ENCODE measurements at places on chromosomes 3 and 15.

DNA sequence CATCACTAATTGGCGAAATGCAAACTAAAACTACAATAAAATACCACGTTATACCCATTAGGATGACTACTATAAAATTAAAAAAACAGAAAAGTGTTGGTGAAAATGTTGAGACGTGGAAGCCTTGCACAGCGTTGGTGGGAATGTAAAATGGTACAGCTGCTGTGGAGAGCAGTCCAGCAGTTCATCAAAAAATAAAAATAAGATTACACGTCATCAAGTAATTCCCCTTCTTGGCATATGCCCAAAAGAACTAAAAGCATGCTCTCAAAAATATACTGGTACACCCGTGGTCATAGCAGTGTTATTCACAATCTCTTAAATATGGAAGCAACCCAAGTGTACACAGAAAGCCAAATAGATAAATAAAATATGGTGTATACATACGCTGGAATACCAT is 71.8 kb upstream of the NDN start:
- DNase-seq = no peak

DNA sequence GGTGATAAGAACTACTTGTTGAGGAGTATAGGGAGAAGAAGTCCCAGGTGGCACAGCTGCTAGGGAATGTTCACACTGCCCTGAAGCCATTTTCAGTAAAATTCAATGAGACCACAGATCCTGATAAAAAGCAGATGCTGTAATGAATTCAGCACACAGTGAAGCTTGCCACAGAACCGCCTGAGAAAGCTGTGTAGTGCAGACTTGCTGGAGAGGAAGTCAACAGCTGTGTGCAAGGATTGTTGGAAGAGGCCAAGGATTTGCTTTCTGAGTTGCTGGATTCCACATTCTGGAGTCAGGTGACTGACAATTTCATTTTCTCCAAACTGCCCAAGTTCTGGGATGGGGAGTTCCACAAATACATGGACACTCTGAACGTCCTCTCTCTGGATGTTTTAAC is 70.9 kb downstream of the ANP32A start:
- no peak for DNase-seq

DNA sequence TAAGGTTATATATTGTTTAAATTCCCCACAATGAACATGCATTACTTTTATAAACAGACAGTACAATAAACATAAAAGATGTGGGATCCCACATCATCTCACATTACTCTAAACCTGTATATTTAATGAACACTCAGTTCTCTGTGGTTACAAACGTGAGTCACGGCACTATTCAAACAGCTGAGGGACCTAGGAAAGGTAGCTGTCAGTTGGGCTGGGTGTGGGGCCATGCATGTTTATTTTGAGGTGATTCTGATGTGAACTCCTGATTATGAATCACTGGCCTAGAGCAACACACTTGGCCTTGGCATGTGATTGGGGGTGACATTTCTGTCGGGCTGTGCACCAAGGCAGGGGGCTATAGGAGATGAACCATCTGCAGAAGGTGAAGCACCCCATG is 147.6 kb upstream of the HACD2 start:
- DNase-seq = no peak

GRCh38 chr15:91870876-91871537 is 17.5 kb downstream of the SLCO3A1 start:
- no peak for DNase-seq

- DNase-seq = no peak
Observed at GRCh38 chr3:172814738-172815137, 64.2 kb downstream of the ECT2 start.

DNA sequence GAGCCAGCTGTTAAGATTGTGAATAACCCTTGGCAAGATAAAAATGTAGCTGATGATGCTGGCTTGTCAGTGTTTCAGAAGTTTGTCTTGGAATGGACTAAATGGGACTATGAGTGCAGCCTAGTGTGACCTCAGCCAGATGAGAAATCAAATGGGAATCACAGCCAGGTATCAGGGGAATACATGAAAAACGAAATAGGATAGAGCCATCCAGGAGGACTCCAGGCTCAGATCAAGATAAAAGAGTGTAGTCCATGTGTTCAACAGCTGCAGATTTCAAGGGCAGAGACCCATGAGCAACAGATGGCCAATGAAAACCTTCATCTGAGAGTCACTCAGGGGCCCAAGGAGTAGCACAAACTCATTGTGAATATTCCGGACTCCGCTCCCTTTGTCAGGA is 1080.9 kb upstream of the CADM2 start:
- DNase-seq = no peak

DNA sequence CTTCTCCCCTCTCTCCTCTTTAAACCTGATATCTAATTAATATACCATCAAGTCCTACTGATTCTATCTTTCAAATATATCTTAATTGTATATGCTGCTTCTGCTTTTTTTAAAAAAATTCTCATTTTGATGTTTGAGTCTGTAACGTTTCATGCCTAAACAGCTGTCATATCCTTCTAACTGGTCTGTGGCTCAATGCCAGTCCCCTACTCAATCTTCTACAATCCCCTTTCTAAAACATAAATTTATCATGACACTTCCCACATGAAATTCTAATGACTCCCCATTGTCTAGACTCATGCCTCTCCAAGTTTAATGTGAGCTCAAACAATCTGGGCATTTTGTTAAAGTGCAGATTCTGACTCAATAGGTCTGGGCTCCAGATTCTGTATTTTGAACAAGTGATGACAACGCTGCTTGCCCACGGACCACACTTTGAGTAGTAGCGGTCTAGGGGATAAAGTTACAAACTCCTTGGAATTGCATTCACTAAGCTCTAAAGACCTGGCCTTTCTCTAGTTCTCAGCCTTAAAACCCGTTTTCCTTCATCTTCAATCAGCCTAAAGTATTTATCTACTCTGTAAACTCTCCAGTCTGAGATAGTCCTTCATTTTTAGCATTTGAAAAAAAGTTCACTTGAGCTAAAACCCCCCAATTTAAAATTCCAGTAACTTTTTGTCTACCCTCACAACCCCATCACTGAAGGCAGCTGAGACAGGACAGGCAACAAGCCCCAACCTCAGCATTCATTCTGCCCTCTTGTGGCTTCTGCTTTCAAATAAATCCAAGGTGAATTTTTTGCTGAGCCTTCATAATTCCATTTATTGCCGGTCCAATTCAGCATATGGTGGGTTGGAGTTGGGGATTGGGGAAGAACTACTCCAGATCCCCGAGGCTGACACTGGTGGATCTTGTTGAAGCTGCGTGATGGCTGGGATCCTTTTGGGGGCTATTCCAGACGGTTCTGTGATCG is 88.1 kb upstream of the THRB start:
- DNase-seq = no peak

DNA sequence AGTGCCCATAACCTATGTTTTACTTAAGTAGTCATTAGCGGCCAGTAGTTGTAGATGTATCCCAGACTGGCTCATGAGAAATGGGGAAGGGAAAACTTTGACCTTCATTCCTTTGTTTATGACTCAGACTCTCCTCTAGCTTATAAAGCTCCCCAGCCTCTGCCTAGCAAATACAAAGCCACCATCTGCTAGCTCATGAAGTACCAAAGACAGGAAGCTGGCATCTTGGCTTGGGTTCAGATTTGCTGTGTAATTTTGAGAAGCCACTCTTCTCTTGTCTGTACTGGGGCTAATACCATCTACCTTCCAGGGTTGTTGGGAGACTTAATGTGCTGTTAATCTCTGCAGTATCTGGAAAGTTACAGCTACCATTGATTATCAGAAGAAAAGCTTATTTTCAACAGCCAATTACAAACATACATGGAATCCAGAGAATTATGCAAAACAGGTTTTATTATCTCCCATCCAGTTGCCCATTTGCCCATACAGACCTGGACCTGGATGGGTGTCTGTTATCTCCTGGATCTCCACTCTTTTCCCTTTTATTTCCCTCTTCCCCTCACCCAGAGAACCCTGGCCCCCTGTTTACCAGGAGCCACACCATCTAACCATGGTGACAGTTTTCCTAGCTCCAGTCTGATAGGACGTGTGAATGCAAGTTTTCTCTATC is 153.8 kb downstream of the SEMA6D start:
- DNase-seq = no peak

DNA sequence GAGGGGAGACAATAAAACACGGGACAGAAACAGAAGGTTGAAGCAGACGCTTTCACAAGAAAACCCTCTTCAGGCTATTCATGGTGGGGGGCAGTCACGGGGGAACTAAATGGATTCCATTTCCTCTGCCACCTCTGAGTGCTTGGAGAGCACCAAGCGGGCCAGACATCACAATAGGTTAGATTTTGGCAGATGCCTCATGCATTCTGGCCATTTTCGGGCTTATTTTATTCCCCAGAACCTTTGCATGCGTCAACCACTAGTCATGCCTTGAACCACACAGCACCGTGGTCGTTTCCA is 82.2 kb downstream of the RORA start:
- no peak for DNase-seq

- DNase-seq = no peak
Observed at GRCh38 chr15:73986055-73986775, 5.9 kb downstream of the STOML1 start.

DNA sequence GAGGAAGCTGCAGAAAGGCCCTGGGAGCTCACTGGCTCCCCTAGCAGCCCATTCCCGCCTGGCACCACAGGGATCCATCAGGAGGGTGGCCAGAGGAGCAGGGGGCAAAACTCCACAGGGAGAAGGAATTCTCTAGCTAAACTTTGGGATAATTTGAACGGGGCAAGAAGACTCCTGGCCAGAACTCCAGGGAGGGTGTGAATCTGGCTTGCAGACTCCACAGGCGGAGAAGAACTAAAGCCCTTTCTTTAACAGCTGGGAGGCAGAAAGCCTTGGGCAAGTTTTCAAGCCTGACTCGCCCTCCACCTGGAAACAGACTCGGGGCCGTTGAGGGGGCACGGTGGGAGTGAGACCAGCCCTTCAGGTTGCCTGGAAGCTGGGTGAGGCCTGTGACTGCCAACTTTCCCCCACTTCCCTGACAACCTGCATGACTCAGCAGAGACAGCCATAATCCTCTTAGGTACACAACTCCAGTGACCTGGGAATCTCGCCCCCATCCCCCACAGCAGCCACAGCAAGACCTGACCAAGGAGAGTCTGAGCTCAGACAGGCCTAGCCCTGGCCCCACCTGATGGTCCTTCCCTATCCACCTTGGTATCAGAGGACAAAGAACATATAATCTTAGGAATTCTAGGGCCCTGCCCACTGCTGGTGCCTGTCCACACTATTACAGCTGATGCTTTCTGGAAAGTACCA is 28.6 kb downstream of the SLC27A2 start:
- no peak for DNase-seq

DNA sequence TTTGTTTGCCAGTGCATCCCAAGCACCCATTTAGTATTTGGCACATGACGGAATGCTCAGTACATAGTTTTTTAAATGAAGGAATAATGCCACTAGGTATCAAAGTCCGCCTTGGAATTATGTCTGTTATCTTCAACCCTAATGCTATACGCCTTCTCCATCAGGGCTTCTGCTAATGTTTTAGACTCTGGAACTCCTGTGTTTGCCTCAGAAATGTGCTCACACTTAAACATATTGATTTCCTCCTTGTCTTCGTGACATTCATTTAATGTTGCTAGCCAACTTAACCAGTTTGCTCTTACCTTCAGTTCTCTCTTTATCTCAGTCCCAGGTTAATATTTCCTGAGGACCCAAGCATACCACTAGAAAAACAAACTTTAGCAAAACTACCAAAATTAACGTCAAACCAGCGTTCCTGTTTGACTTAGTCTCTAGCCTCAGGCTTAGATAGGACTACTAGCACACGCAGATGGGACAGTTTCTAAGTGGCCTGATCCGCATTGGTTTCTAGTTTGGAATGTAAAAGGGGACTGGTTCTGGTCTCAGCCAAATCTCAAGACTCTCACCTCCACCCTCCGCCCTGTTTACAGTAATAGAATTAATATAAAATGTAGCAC is 81.4 kb downstream of the IL1RAP start:
- DNase-seq = no peak

DNA sequence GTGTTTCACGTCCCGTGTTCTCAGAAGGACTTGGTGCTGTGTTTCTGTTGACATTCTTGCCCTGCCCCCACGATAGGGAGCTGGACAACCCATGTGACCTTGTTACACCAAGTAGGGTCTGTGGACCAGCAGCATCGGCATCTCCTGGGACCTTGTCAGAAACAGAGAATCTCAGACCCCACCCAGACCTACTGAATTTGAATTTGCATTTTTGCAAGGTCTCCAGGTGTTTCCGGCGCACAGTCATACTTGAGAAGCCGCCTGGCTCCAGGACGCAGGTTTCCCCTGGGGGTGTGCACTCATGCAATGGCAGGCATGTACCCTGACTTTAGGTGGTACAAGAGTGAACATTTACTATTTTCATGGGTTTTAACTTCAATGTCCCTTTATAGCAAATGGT is 117.9 kb downstream of the TLE3 start:
- no peak for DNase-seq

GRCh38 chr15:67967871-67968431 is 86.2 kb upstream of the PIAS1 start:
- peak; percentile 11 for DNase-seq

DNA sequence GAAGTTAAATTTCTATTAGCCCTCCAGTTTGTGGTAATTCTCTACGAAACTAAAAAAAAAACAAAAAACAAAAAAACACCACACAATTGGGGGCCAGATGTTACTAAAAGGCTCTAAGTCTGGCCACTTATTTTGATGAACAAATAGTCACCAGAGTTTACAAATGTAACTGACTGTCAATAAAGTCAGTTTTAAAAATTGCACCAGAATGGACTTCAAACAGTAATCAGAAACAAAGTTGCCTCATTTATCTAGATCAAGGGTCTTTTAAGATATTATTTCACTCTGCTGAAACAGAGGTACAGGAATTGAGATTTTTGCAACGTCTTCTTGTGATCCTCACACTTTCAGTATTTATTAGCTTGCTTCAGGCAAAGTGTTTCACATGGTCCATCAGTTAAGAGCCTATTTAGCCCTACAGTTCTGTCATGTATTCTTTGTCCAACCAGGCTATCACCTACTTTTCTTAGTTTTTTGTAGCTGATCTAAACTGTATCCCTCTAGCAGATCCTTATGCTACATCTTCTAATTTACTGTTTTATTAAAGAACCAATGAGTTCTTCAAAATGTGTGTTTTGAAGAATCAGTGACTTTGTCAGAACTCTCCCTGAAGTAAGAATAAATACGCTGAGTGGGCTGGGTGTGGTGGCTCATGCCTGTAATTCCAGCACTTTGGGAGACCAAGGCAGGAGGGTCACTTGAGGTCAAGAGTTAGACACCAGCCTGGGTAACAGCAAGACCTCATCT is 74.7 kb downstream of the ANKRD28 start:
- DNase-seq = no peak

GRCh38 chr3:189149203-189149602 is 22.6 kb upstream of the TPRG1 start:
- DNase-seq = no peak
